ENCODE measurements at places on chromosomes 1 and 21.

DNA sequence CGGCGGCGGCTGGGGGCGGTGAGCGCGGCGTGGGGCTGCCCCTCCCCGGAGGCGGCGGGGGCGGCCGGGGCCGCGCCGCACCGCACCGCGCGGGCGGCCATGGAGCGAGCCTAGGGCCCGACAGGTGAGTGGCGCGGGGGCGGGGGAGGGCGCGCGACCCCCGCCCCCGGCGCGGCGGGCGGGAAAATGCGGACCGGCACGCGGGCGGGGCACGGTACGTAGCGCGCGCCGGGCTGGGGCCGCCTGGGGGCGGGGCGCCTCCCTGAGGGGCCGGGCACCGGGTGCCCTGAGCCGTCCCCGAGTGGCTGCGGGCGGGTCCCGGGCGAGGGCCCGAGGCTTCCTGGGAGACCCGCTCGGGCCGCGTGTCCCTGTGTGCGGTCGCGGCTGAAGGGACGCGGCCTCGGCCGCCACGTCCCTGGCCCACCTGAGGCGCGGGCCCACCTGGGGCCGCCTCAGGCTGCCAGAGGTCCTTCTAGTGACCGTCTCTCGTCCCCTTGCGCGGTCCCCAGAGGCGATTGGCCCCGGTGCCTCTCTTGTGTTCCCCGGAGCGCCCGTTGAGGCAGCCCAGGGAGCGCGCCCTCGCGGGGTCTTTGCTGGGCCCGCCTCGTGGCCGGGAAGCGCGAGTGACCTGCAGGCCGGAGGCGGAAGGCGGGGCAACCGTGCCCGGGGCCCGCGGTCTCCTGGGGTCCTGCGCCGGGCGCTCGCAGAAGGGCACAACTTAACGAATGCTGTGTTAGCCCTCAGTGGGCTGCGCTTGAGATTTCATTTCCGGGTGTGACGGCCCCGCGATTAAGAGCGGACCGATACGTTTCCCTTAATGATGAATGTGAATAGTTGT lies 500 bp downstream of the FAM20B start:
- H3K27me3 ChIP-seq: no peaks in the 10 kb centered on the region
- DNase-seq: peak; percentile 58
- peaks cover 58% of the 10 kb centered on the region for H3K4me1 ChIP-seq
- no peaks in the 10 kb centered on the region for H3K36me3 ChIP-seq
- peak overlapping the region; percentile 77 for H3K4me3 ChIP-seq

- peaks cover 13% of the 10 kb centered on the region for H3K36me3 ChIP-seq
- H3K4me3 ChIP-seq: no peak overlapping the region
- H3K27ac ChIP-seq: no peak overlapping the region
- no peaks in the 10 kb centered on the region for H3K27me3 ChIP-seq
- DNase-seq: no peak
- H3K4me1 ChIP-seq: peaks cover 16% of the 10 kb centered on the region
Observed at GRCh38 chr21:39176271-39176709, 7.0 kb downstream of the PSMG1 start.

DNA sequence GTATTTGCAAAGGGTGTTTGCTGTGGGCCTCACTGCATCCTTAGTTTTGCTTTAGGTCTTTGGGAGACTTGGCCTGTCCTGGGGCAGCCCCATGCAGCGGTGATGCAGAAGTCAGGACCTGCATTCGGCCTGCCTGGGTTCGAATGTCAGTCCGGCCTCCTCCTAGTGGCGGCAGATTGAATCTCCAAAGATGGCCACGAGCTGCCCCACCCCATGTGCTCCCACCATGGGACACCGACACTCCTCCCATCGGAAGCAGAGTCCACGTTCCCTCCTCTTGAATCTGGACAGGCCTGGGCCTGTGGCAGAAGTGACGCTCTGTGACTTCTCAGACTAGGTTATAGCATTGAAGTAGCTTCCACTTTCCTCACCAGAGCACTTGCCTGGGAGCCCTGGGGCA lies 16.3 kb upstream of the NPPB start:
- peaks cover 35% of the 10 kb centered on the region for H3K27me3 ChIP-seq
- no peak overlapping the region for H3K4me3 ChIP-seq
- H3K27ac ChIP-seq: no peak overlapping the region
- no peaks in the 10 kb centered on the region for H3K36me3 ChIP-seq
- H3K4me1 ChIP-seq: peaks cover 44% of the 10 kb centered on the region

GRCh38 chr21:38491536-38491935 lies 6.7 kb downstream of the ERG start:
- H3K4me1 ChIP-seq: peaks cover 15% of the 10 kb centered on the region
- no peak for DNase-seq
- H3K36me3 ChIP-seq: no peaks in the 10 kb centered on the region
- H3K27ac ChIP-seq: no peak overlapping the region
- no peak overlapping the region for H3K4me3 ChIP-seq
- peaks cover 3% of the 10 kb centered on the region for H3K27me3 ChIP-seq

GRCh38 chr1:211748810-211749209 lies 73.4 kb upstream of the NEK2 start:
- DNase-seq: no peak
- no peak overlapping the region for H3K4me3 ChIP-seq
- H3K27ac ChIP-seq: no peak overlapping the region
- H3K27me3 ChIP-seq: no peaks in the 10 kb centered on the region
- peaks cover 22% of the 10 kb centered on the region for H3K4me1 ChIP-seq
- peaks cover 16% of the 10 kb centered on the region for H3K36me3 ChIP-seq

DNA sequence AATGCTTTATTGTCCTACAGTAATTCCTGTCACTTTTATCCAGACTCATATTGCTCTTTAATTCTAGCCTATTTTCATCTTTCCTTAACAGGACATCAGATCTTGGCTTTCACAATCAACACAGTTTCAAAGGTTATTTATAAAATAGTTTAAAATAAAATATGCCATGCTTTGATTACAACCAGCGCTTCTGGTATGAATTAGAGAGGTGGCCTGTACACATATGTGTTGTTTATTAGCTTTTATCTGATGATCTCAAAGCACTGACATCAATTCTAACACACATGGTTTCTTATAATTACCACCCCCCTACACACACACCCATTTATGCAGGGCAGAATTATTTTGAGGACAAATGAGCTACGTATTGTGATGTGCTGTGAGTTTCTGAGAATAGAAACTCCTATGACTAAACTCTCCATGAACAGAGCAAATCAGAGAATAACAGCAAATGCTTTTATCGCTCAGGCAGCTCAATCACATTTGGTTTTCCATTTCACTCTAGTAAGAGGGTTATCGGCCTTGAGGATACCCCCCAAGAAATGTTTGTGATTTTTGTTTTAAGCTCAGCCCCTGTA lies 18.0 kb downstream of the CD247 start:
- no peaks in the 10 kb centered on the region for H3K4me1 ChIP-seq
- H3K27me3 ChIP-seq: peaks cover 6% of the 10 kb centered on the region
- DNase-seq: no peak
- H3K36me3 ChIP-seq: no peaks in the 10 kb centered on the region
- no peak overlapping the region for H3K4me3 ChIP-seq
- H3K27ac ChIP-seq: no peak overlapping the region

GRCh38 chr1:38038861-38039260 lies 7.7 kb downstream of the POU3F1 start:
- no peak overlapping the region for H3K4me3 ChIP-seq
- no peaks in the 10 kb centered on the region for H3K36me3 ChIP-seq
- no peaks in the 10 kb centered on the region for H3K4me1 ChIP-seq
- DNase-seq: no peak

DNA sequence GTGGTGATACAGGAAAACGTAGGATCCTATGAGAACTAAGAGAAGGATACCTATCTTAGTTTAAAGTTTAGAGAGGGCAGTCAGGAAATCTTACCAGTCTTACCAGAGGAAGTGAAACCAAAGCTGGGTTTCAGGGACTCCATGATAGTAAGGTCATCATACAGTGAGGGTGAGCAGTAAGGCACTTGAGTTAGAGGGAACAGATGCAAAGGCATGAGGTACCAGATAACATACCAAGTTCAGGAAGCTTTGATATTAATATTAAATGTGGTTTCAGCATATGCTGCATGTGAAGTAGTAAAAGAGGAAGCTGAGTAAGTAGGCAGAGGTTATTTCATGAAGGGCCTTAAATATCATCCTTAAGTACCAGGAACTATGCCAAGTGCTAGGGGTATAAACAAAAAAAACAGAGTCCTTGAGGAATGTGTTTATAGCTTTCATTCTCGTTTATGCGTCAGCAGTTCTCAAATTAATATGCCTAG lies 16.9 kb downstream of the ATG4C start:
- H3K4me1 ChIP-seq: no peaks in the 10 kb centered on the region
- H3K4me3 ChIP-seq: no peak overlapping the region
- H3K36me3 ChIP-seq: no peaks in the 10 kb centered on the region
- H3K27ac ChIP-seq: no peak overlapping the region
- DNase-seq: no peak

DNA sequence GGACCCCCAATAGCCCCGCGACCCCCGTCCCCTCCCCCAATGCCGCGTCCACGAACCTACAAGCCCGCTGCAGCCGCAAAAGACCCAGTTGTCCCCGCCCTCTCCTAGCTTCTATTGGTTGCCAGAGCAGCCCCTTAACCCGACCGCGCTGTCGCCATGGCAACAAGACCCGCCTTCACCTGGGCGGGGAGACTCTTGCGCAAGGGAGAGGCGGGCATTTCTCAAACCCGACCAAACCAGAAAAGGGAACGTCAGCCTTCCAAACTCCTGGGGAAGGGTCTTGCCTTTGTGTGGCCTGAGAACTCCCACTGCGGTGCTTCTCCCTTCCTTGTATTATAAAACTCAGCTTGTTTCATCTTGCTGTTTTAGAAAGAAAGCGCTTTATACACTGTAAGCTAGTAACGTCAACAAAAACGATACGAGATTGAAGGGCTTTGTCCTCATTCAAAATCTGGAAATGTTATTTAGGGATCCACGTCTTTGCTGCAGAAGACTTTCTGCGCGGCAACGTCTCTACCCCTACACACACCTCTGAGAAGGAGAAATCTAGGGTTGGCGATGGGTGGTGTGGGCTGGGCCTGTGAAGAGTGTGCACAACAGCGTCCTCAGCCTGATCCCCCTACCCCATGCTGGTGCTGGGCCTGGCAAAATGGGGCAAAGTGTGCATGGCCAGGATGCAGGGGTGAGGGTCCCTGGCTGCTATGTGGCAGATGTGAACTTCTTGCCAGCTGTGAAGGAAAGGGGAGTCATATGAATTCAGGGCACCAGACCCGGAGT lies at the start of gene TMEM9:
TSS of gene TMEM9 (minus strand) at position 86 of the 777 bp plus-strand sequence. CDS start 551 bp downstream, outside the sequence.
- H3K36me3 ChIP-seq: peaks cover 2% of the 10 kb centered on the region
- H3K4me1 ChIP-seq: peaks cover 19% of the 10 kb centered on the region
- peak within 1 kb of the TSS; percentile 42 for H3K27ac ChIP-seq
- DNase-seq: peak; percentile 87
- no peaks in the 10 kb centered on the region for H3K27me3 ChIP-seq

GRCh38 chr1:61241411-61241838 lies 159.1 kb downstream of the NFIA start:
- no peak overlapping the region for H3K4me3 ChIP-seq
- H3K36me3 ChIP-seq: no peaks in the 10 kb centered on the region
- H3K27me3 ChIP-seq: no peaks in the 10 kb centered on the region
- peaks cover 36% of the 10 kb centered on the region for H3K4me1 ChIP-seq

GRCh38 chr1:61187352-61188086 lies 105.2 kb downstream of the NFIA start:
- peaks cover 38% of the 10 kb centered on the region for H3K4me1 ChIP-seq
- H3K4me3 ChIP-seq: no peak overlapping the region
- no peak for DNase-seq
- H3K36me3 ChIP-seq: no peaks in the 10 kb centered on the region

DNA sequence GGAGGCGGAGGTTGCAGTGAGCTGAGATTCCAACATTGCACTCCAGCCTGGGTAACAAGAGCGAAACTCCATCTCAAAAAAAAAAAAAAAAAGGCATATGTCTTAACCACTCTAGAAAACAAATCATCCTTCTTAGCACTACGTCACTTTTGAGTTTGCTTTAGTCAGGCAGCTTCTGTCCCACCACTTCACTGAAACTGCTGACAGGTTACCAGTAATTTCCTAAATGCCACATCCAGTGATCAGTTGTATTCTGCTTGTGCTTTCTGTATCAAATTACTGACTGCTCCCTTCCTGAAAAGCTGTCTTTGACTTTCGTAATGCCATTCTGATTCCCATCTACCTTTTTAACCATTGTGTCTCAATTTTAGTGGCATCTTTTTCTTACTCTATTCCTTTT lies 21.7 kb downstream of the RCOR3 start:
- H3K36me3 ChIP-seq: peaks cover 37% of the 10 kb centered on the region
- H3K27ac ChIP-seq: no peak overlapping the region
- H3K4me3 ChIP-seq: no peak overlapping the region
- H3K4me1 ChIP-seq: no peaks in the 10 kb centered on the region
- DNase-seq: no peak

GRCh38 chr1:220754212-220754917 lies 6.2 kb downstream of the MTARC2 start:
- peaks cover 31% of the 10 kb centered on the region for H3K4me1 ChIP-seq
- H3K36me3 ChIP-seq: peaks cover 21% of the 10 kb centered on the region
- H3K27ac ChIP-seq: no peak overlapping the region
- no peak overlapping the region for H3K4me3 ChIP-seq
- H3K27me3 ChIP-seq: no peaks in the 10 kb centered on the region
- no peak for DNase-seq

- no peaks in the 10 kb centered on the region for H3K4me1 ChIP-seq
- peaks cover 21% of the 10 kb centered on the region for H3K27me3 ChIP-seq
- H3K36me3 ChIP-seq: no peaks in the 10 kb centered on the region
- DNase-seq: no peak
- no peak overlapping the region for H3K4me3 ChIP-seq
Observed at GRCh38 chr1:3034162-3034561, 12.9 kb downstream of the ACTRT2 start.

DNA sequence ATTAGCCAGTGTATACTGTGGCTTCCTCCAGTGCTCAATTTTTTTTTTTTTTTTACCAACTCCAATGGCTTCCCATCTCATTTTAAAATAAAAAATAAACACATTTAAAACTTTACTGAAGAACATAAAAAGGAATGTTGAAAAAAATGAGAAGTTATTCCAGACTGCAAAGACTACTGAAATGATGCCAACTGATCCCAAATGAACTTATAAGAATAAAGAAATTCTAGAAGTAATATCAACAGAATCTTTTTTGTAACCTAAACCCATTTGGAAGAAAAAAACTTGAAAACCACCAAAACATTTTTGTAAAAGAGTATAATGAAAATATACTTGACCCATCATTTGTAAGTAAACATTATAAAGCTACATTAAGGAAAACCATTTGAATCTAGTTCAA lies 129.4 kb downstream of the FAF1 start:
- H3K4me1 ChIP-seq: peaks cover 9% of the 10 kb centered on the region
- H3K4me3 ChIP-seq: no peak overlapping the region
- no peaks in the 10 kb centered on the region for H3K27me3 ChIP-seq
- no peak for DNase-seq
- no peak overlapping the region for H3K27ac ChIP-seq

GRCh38 chr1:15226388-15227255 lies 20.4 kb upstream of the FHAD1 start:
- H3K4me1 ChIP-seq: peaks cover 1% of the 10 kb centered on the region
- no peaks in the 10 kb centered on the region for H3K27me3 ChIP-seq
- H3K27ac ChIP-seq: no peak overlapping the region
- no peak overlapping the region for H3K4me3 ChIP-seq
- no peaks in the 10 kb centered on the region for H3K36me3 ChIP-seq

- H3K4me3 ChIP-seq: no peak overlapping the region
- no peaks in the 10 kb centered on the region for H3K4me1 ChIP-seq
- H3K36me3 ChIP-seq: no peaks in the 10 kb centered on the region
- DNase-seq: no peak
- H3K27ac ChIP-seq: no peak overlapping the region
- H3K27me3 ChIP-seq: no peaks in the 10 kb centered on the region
Observed at GRCh38 chr1:20071416-20071815, 1.4 kb downstream of the PLA2G5 start.

GRCh38 chr1:185229981-185230380 lies 73.0 kb downstream of the SWT1 start:
- no peaks in the 10 kb centered on the region for H3K36me3 ChIP-seq
- H3K4me1 ChIP-seq: peaks cover 9% of the 10 kb centered on the region
- no peak for DNase-seq

Measured in HepG2 (cell line).